ENCODE measurements at places on chromosomes 3 and 15. TPM values are rescaled to one million over a fixed set of nuclear protein-coding genes. Genes with fewer than 3 reads are reported as not detected.

The CPEB1 gene
- 5.4 TPM for polyA plus RNA-seq

The CLDN16 gene
- polyA plus RNA-seq: 0.08 TPM

The POTEB3 gene
- not detected for polyA plus RNA-seq

The PLSCR4 gene
- polyA plus RNA-seq: 36.3 TPM

The ECE2 gene
- not detected for polyA plus RNA-seq

The PLA2G4D gene
- polyA plus RNA-seq: not detected

The PPARG gene
- polyA plus RNA-seq: 41.4 TPM

The TUSC7 gene
- not detected for polyA plus RNA-seq

The SLC2A2 gene
- polyA plus RNA-seq: not detected

The DPPA2 gene
- polyA plus RNA-seq: not detected

The TRPM1 gene
- 0.12 TPM for polyA plus RNA-seq

The EOMES gene
- 0.05 TPM for polyA plus RNA-seq

The TMEM266 gene
- 0.13 TPM for polyA plus RNA-seq

The ARL6IP5 gene
- polyA plus RNA-seq: 80.7 TPM

The EPHA6 gene
- 2.5 TPM for polyA plus RNA-seq

The NAALADL2 gene
- polyA plus RNA-seq: 6.6 TPM

DNA sequence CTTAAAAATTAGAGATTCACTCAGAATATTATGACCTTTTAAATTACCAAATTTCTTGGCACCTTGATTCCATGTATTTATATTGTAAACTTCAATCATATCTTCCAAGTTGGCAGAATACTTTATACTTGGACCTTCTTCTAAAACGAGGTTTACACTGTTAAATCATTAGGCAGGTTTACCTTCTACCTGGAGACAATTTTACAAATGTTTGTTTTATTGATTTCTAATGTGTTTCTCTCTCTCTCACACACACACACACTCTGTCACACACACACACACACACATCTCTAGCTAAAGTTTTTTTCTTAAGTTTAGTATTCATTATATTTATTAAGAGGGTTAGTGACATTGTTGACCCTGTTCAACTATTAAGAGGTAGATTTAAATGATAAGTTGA lies 1155.6 kb downstream of the NSUN3 start:
- no peak for DNase-seq

DNA sequence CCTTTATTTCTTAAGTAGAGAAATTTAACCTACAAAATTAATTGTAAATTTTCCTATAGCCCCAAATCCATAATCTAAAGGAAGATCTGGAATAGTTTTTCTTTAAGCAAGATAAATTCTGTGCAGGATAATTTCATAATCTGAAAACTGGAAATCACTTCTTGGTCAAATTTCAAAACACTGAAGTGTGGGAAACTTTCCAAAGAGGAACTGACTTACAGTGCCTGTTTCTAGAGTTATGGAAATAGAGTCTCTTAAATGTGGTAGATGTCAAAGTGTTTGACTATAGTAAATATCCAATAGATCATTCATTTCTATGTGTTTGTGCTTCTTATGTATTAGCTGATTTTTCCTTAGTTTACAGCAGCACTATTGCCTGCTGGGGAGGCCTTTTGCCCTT lies 1.6 kb upstream of the P2RY13 start:
- DNase-seq: no peak

- DNase-seq: no peak
Measured at GRCh38 chr3:131704098-131704497, 201.3 kb upstream of the MRPL3 start.

GRCh38 chr3:187551416-187551815 lies 118.8 kb downstream of the SST start:
- DNase-seq: no peak

DNA sequence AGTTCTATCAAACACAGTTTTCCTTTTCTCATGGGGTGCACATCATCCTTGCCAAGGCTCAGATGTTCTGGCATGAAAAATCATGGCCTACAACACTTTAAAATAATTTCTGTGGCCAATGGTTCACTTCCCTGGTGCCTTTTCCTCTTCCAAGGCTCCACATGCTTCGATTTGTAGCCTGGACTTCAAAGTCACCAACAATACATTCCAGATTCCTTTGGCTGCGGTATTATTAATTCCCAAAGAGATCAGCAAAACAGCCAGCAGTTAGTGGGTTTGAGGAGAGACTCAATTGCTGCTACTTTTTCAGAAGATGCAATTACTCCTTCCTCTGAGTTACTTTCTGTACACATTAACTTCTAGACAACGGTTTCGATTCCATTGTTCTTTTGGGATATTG lies 80.3 kb upstream of the CCDC80 start:
- no peak for DNase-seq

GRCh38 chr3:98797905-98798304 lies 34.8 kb downstream of the ST3GAL6 start:
- no peak for DNase-seq

- DNase-seq: no peak
Measured at GRCh38 chr3:78281381-78281780, 1241.5 kb downstream of the ROBO2 start.

DNA sequence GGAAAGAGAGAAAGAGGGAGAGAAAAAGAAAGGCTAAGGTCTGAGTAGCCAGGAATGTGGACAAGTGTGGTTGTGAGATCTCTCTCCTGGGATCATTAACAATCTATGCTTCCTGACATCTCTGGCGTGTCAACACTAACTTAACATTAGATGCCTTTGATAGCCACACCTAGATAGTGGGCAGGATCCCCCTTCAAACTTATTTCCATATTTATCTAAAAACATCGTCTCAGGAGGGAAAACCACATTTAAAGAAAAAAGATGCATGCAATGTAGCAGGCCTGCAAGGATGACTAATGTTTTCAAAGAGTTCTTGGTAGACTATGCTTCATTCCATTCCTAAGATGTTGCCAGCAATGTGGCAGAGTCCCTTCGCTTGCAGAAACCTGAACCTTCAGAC lies 80.9 kb downstream of the MLH1 start:
- DNase-seq: no peak

GRCh38 chr3:2372306-2372705 lies 273.6 kb downstream of the CNTN4 start:
- no peak for DNase-seq

GRCh38 chr3:189776149-189776824 lies 145.1 kb downstream of the TP63 start:
- no peak for DNase-seq

DNA sequence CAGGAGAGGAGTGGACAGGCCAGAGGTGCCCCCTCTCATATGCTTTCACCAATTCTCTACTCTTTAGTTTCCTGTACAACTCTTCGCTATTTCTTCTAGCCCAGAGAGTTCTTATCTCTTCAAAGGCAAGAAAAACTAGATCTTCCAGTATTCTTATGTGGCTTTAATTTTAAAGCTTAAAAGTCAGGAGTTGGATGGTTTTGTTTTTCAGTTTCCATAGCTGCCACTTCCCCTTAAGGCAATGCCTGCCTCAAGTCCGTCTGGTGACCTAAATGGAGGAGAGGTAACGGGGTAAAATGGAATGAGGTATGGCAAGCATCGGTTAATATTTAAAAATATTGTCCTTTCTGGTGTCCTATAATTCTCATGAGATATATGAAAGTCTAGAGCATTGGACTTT lies 11.4 kb upstream of the VGLL3 start:
- DNase-seq: no peak

DNA sequence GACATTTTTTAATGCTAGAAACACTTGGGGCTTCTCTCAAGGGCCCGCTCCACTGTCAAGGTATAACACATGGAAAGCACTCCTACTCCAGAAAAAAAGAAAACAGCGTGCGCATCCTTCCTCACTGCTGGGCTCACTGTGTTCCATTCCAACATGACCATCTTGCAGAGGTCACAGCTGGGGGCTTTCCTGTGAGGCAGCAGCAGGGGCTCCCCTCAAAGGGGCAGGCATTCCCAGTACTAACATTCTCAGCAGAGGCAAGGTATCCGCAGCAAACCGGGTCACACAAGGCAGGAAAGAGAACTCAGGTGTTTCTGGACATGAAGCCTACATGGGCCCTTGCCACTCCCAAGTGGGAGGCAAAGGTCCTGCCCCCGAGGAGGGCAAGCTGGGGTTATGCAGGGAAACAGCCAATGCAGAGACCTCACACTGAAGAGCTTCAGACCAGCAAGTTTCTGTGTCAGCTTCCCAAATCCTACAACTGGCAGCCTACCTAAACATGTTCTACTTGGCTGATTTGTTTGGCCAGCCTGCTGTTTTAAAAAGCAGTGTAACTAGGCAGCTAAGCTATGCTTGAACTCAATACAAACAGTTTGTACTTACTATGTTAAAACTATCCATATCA lies 6.4 kb downstream of the BDH1 start:
- DNase-seq: no peak

GRCh38 chr3:169389925-169390253 lies 273.6 kb downstream of the MECOM start:
- DNase-seq: no peak

DNA sequence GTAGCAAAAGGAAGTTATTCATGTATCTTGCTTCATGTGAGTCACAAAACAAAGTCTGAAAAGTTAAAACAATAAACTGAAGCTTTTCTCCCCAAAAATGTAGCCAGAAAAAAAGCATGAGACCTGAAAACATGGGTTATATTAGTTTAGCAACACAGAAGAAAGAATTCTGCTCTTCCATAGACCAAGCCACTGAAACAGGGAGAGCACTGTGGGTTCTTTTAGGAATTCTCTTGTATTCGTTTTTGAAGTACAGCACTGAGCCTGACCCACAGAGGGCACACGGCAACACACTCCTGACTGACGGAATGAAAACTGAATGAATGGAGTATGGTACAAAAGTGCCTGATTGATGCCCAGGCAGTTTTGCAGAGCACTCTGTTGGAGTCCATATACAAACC lies 66.6 kb downstream of the TM4SF4 start:
- DNase-seq: no peak

- no peak for DNase-seq
Measured at GRCh38 chr15:93288728-93289294, 199.8 kb upstream of the RGMA start.

GRCh38 chr3:75192146-75192616 lies 471.9 kb upstream of the FRG2C start:
- no peak for DNase-seq

DNA sequence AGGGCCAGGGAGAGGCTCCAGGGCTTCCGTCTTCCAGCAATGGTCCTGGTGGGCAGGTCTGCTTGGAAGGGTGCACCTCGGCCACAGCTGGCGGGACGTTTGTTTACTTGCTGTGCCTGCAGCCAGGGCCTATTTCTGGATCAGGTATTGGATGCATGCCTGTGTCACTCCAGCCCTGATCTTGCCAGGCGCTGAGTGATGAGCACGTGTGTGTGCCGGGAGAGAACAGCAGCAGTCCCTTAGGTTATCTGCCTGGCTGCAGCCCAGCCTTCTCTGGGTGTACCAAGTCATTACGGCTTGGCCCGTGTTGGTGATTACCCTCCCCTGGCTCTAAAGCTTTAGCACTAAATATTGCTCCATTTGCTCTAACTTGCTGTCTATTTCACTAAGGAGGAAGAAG lies 14.9 kb downstream of the CCDC32 start:
- no peak for DNase-seq

DNA sequence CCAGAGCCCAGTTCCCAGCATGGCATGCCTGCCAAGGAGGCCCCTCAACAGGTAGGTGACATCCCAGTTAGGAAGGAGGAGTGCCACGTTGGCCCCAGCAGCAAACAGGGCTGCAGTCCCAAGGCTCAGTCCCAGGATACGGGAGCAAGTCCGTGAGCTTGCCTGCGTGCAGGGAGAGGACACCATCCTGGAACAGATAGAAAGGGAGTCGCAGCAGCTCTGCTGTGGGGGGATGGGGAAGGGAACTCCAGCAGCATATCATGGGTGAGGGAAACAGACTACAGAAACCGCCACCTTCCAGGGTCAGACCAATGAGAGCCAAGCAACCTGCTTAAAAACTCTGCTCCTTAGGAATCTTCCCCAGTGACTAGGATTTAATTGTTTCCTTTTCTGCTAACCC lies 9.4 kb upstream of the DYNLT2B start:
- no peak for DNase-seq

Data from ovary (tissue), 10 donors.